ENCODE measurements at places on chromosomes 5 and 9.
A peak's percentile ranks its signal among the peaks of the same experiment; 100 is the strongest.

GRCh38 chr9:126461608-126462007, 135.0 kb downstream of the MVB12B start:
- no peak for DNase-seq

DNA sequence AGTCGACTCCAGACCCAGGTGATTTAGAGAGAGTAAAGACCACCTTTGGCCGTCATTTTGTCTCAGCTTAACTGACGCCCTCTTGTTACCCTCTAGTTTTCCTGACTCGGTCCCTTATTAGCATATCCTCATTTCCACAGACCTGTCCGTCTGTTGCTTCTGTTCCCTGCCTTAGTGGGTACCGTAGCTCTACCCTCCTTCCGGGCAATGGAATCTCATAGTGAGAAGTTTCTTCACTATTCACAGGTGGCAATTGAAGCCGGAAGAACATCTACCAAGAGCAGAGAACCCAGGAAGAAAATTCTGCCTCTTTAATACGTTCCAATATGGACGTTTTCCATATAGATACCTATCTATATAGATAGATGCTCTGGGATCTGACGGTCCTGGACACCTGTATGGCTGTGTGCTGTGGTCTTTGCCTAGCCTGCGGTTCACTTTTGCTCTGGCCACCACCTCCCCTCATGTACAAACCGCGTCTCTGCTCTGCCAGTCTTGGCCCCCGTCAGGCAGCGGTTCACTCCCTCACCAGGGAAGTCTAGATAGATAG, 652 bp upstream of the TMEM161B start:
- peak; percentile 44 for DNase-seq

- peak; percentile 2 for DNase-seq
These were observed 271.0 kb upstream of the RIOK2 start for GRCh38 chr5:97454015-97454414.

- DNase-seq = no peak
These were observed 202.5 kb upstream of the SLC27A6 start for GRCh38 chr5:128762661-128763306.

DNA sequence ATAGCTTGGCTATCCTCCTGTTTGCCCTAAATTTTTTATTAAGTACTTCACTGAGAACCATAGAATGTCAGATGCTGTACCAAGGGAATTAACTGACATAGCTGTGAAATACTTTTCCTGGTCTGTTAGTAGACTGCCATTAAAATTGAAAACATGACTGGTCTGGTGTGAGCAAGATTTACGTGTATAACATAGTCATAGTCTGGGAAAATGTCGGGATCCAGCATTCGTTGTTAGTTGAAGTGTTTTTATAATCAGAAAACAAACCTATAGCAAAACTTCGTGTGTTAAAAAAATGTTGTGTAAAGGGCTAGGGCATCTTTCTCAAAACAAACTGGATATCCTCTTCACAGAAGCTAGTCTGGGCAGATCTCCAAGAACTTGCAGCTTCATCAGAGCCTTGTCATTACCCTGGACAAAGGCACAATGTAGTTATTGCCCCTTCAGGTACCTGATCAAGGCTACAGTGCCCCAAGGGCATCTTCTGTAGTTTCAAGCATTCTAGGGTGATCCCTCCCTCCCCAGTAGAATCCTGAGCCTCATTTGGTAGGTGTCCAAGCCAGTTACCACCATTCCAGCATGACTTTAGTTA, 454.2 kb upstream of the SGCD start:
- DNase-seq = no peak

- peak; percentile 66 for DNase-seq
These were observed 65.6 kb downstream of the ANXA2R start for GRCh38 chr5:42974536-42974935.

DNA sequence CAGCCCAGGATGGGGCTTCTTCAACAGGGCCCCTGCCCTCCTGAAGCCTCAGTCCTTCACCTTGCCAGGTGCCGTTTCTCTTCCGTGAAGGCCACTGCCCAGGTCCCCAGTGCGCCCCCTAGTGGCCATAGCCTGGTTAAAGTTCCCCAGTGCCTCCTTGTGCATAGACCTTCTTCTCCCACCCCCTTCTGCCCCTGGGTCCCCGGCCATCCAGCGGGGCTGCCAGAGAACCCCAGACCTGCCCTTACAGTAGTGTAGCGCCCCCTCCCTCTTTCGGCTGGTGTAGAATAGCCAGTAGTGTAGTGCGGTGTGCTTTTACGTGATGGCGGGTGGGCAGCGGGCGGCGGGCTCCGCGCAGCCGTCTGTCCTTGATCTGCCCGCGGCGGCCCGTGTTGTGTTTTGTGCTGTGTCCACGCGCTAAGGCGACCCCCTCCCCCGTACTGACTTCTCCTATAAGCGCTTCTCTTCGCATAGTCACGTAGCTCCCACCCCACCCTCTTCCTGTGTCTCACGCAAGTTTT, 23.6 kb downstream of the PCDHGC5 start:
- peak; percentile 65 for DNase-seq

DNA sequence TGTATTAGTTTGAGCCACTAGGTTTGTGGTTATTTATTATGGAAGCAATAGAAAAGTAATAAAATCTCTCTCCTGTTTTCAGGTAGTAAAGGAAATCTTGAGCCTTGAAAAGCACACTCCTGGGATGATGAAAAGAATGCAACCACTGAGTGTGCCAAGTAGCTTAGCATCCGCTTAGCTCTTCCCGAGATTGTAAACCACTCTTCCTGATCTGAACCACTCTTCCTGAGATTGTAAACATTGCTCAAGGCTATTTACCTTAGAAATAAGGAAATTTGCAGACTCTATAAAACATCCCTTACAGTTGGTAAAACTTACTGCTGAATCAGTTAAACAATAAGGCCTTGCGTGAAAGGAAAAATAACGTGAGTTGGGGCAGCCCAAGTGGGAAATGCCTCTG, 17.4 kb upstream of the IL33 start:
- DNase-seq = peak; percentile 71

- DNase-seq = peak; percentile 80
These were observed 84.5 kb upstream of the CER1 start for GRCh38 chr9:14806941-14807520.

DNA sequence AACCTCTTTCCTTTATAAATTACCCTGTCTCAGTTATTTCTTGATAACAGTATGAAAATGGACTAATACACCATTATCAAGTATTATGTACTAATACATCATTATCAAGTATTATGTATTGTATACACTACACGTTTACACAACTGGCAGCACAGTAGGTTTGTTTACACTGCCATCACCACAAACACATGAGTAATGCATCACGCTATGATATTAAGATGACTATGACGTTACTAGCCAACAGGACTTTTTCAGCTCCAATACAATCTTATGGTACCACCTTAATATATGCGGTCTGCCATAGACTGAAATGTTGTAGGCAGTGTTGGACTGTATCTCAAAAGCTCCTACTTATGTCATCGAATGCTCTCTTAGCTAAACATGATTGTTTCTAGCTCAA, 28.2 kb downstream of the PRELID2 start:
- DNase-seq = peak; percentile 76

DNA sequence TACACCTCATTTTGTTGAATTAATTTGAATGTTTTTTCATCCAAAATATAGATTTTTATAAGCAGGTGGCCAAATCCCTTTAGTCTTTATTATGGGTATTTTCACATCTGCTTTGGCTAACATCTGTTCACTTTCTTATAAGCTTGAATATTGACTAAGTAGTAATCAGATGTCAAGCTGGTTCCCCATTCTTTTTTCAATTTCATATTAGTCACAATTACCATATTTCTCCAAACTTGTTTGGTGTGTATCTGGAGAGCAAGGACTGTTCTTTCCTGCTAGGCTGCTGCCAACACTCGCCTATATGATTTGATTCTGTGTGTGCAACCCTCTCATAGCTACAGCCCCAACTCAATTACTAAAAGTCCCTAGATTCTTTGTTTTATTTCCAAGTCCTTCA, 608.5 kb downstream of the PSAT1 start:
- DNase-seq = peak; percentile 20

- no peak for DNase-seq
These were observed 32.5 kb downstream of the RASA1 start for GRCh38 chr5:87300176-87300575.

DNA sequence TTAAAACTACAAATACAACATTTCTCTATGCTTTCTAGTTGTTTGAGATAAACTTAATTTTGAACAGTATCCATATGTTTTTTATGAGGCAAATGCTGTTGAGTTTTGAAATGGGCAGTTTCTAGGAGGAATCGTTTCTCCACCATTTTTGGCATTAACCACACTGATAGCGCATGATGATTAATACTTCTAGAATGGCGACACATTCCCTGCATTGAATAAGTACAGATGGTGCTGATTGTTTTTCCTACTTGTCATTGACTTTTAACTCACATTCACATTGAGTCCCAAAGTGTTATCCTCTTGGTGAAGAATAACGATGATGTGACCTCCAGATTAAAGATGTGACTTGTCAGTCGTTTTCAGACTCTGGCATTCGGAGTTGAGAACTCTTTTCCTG, 6.5 kb upstream of the CCDC192 start:
- no peak for DNase-seq

DNA sequence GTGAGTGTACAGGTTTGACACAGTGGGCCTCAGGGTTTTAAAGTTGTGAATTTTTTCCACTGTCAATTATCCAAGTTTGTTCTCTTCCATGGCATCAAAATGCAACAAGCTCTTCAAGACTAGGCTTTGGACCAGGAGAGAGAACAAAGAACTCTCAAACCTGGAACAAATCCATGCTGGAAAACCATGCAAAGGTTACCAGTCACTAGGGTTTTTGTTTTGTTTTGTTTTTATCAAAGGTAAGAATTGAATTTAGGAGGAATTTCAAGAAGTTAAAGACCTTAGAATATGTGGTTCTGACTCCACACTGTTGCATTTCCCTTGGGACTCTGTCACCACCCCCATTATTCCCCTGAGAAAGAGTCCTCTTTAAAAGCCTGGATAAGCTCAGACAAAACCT, 191.1 kb upstream of the PIK3R1 start:
- no peak for DNase-seq

- DNase-seq = peak; percentile 85
These were observed 280.7 kb downstream of the SPOCK1 start for GRCh38 chr5:137218471-137218870.

DNA sequence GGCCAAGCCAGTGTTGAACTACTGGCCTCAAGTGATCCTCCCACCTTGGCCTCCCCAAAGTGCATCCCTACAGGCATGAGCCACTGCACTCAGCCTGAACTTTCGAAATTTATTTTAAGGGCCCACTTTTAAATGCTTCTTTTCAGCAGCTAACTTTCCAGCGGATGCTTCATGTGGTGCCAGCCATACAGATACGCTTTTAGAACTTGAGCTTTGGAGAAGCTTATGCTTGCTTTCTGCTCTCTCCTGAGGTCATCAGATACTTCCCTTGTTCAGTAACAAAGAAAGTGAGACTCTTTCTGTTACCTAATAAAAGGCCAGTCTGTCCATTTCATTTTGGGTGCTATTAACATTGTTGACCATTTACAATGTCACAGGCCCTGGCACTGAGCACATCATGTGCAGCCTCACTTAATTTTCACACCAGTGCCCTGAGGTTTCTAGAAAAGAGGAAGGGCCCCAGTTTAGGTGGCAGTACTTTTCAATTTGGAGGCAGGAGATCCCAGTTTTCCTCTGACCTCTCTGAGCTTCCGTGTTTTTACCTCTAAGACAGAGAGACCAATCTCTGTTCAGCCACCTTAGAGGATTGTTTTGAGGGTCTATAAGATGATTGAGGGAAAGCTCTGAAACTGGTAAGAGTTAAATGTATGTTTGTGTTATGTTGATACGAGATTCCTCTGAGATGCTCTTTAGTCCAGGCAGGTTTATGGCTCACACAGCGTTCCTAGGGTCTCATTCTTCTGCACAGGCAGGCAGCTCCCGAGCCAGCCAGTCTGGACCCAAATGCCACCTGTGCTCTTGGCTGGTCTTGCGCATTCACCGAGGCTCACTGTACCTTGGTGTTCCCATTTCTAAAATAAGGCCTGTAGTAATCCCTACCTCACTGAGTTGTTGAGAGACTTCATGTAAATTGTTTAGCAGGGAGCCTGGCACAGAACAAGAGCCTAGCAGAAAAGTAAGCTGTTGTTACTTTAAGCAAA, 4.4 kb downstream of the ABL1 start:
- DNase-seq = no peak

- no peak for DNase-seq
These were observed 131.8 kb downstream of the TAF11L14 start for GRCh38 chr5:17766031-17766430.

DNA sequence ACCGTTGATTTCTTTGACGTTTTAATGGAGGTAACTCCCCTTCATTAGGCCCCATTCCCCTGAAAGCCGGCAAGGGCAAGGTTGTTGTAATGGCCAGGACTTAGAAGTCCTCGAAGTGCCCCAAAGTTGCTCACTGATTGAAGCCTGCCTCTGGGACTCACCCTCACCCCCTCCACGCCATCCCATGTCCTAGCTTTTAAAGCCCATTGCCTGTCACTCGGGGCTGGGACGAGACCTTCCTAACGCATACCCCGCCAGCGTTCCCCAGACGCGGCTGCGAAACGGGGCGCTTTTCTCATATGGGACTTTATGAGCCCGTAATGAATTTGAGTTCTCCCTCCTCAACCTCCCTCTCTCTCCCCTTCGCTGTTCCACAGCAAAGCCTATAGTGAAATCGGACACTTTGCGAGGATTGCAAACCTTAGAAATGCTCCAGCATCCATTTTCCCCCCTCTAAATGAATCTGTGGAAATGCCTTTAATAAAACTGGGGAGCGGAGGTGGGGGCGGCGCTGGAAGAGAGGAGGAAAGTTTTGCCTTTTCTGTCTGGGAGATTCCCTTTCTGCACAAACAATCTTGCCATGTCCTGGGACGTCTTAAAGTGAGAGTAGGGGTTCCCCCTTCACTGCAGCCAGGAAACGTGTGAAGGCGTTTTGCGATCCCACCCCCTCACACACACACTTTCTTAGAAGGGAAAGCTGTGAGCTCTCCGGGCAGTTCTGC, 1.5 kb downstream of the PAPPA start:
- DNase-seq = no peak
